ENCODE measurements at places on chromosomes 7 and 10. TPM values are rescaled to one million over a fixed set of nuclear protein-coding genes. Genes with fewer than 3 reads are reported as not detected.

CNPY1 gene
- not detected for total RNA-seq

TUBAL3 gene
- total RNA-seq = not detected

PNLIPRP2 gene
- total RNA-seq = not detected

RNF148 gene
- total RNA-seq = 0.19 TPM

COL17A1 gene
- total RNA-seq = 0.15 TPM

ODAD2 gene
- not detected for total RNA-seq

GATA3 gene
- 0.34 TPM for total RNA-seq

ZFYVE27 gene
- 11.2 TPM for total RNA-seq

DMBT1 gene
- not detected for total RNA-seq

CDC14C gene
- total RNA-seq = not detected

C10orf120 gene
- total RNA-seq = not detected

XRCC2 gene
- total RNA-seq = 0.20 TPM

STARD3NL gene
- total RNA-seq = 28.8 TPM

LAMB1 gene
- 993 TPM for total RNA-seq

C10orf62 gene
- not detected for total RNA-seq

LRRD1 gene
- not detected for total RNA-seq

SCRN1 gene
- total RNA-seq = 48.7 TPM

DLX6 gene
- total RNA-seq = not detected

SPDYE5 gene
- not detected for total RNA-seq

IGF2BP3 gene
- 17.7 TPM for total RNA-seq

H2BK1 gene
- total RNA-seq = not detected

SLC26A5 gene
- total RNA-seq = not detected

MSMB gene
- total RNA-seq = not detected

CFAP58 gene
- total RNA-seq = 0.20 TPM

FEZF1 gene
- not detected for total RNA-seq

All from cardiac ventricle fibroblast (primary cell).